ENCODE measurements at places on chromosomes 4 and X.

DNA sequence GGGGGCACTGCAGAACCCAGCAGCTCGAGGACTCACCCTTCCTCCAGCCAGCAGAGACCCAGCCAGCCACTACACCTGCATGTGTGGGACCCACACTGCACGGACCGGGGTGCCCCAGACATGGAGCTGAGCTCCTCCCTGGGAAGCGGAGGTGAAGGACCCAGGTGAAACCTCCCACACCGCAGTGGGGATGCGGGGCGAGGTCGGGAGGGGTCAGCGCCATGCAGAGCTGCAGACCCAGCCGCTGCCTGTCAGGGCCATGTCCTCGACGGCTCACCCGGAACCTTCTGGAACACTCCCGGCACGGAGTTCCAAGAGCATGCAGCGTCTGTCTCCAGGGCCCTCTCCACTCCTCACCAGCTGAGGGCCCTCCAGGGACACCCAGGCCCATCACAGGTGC is 42.6 kb downstream of the GAK start:
- DNase-seq, result no peak

- DNase-seq, result no peak
Measured at GRCh38 chrX:133413218-133413925, 1.9 kb downstream of the GPC4 start.

GRCh38 chrX:6985537-6985936 is 162.0 kb upstream of the STS start:
- DNase-seq, result no peak

DNA sequence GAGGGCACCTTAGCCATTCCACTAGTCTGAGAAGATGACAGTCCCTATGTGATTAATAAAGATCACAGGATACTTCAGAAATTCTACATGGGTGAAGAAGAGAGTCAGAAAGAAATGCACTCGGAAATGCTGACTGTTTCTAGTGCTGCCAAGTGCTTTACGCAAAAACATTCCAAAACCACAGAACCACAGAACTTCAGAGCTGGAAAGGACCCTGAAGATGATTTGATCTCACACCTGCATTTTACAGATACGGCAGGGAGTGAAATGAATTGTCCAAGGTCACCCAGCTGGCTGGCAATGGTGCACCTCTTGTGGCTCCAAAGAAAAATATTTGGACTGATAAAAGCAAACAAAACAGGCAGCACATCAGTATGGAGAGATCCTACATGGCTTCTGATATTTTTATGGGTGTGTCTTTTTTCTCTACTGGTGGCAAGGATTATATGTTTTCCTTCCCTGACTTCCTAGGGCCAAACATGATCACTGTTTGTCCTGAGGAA is 115.9 kb downstream of the MAML3 start:
- DNase-seq, result no peak

DNA sequence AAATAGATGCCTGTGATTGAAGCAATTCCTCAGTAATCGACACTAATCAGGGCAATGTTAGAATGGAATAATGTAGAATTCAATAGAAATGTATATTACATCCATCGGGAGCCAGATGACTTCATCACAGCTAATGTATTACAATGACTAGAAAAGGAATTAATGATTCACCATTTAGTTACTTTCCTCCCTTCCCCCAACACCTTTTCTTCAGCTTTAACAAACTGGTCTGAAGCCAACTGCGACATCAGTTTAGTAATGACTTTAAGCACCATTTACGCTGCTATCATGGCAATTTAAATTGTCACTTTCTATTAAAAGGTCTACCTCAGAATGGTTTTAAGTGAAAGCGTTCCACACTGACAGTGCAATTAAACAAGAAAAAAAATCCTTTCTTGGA is 45.1 kb downstream of the SUPT20HL2 start:
- no peak for DNase-seq

DNA sequence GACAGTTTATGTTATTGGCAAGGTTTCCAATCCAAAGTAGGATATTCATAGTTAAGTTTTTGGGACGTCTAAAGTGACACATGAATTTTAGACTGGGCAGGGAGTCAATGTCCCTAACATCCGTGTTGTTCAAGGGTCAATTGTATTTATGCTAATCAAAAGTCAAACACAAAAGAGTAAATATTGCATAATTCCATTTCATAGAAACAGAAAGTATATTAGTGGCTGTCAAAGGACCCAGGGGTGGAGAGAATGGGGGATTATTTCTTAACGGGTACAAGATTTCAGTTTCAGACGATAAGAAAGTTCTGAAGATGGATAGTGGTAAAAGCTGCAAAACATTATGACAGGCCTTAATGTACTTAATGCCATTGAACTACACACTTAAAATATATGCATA is 971.8 kb upstream of the AGA start:
- DNase-seq, result no peak

GRCh38 chrX:41670112-41670511 is 18.7 kb upstream of the GPR34 start:
- DNase-seq, result no peak

DNA sequence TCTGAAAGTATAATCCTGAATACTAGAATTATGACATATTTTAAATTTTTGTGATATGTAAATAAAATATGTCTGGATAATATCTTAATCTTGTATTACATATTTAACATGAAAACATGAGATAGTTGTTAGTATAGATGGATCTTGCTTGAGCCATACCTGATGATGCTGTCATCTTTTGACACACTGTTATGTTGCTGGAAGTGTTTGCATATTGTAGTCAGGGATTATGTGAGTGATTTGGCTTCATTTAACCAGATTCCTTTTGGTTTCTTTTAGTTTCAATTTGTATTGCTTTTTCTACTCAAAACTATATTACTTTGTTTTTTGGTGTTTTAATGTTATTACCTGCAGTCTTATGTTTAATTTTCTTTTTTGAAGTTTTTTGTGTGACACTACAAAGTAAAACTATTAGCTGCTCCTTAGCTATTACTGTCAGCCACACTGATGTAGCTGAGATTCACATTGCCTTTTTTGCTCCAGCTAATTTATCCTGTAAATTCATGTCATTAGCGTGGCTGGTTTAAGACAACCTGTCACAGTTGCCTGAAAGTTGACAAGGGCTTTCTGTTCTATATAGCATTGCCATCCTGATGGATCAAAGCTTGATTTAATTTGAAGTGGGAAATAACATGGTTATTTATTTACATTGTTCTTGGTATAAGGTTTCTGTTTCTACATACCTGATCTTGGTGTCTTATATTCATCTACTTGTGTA is 33.7 kb downstream of the METAP1 start:
- DNase-seq, result no peak

DNA sequence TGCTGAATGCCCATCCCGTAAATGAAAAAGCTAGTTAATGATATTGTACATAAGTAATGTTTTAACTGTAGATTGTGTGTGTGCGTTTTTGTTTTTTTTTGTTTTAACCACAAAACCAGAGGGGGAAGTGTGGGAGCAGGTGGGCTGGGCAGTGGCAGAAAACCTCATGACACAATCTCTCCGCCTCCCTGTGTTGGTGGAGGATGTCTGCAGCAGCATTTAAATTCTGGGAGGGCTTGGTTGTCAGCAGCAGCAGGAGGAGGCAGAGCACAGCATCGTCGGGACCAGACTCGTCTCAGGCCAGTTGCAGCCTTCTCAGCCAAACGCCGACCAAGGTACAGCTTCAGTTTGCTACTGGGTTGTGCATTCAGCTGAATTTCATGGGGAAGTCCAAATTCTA is at the start of gene SPP1:
Gene SPP1 (plus strand): TSS at position 249 of the 400 bp plus-strand sequence. CDS start 1,182 bp downstream, outside the sequence.
- DNase-seq, result no peak

DNA sequence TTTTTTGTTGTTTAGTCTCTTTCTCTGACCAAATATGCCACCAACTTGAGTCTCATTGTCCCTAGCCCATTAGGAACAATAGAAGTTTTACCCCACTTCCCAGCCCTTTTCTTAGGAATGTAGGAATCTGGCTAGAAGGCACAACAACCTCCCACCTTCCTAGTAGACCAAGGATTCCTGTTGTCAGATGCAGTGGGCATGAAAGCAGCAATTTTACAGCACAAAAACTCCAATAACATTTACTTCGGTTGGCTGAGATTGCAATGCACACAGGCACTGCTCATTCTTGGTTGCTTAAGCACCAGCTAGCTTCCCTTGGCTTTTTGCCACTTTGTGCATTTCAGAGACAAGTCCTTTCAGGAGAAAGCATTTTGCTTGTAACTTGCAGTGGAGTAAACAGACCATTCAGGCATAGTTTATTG is 312.8 kb downstream of the TENM3 start:
- no peak for DNase-seq

DNA sequence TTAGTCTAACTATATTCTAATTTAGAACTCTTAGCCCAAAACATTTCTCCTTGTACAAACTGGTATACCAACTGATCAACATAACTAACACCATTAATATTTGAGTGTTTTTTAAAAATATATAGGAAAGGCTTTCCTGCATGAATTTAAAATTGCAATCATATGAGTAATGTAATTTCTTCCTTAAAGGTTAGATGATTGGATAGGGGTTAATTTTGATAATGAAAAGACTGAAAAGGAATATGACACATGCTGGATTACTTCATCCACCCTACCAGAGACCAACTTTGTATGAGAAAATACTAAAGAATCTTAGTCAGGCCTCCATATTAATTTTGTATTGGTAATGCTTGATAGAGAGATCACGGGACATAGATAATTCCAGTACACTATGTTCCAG is 25.1 kb upstream of the PLS3 start:
- no peak for DNase-seq

DNA sequence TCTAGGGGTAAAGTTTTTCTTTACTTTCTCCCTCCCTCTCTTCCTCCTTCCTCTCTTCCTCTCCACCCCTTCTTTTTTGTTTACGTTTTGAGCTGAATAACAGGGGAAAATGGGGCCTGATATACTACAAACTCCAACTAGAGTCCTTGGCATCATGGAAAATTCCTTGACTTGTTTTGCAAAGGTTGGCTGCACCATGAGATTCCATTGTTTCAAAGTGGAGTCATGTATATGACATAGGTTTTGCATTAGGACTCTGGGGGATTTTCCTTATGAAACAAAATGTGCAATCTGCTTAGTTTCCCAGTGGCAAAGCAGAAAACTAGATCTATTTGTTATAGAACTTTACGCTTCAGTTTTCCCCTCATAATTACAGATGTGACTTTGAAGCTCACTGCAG is 233.5 kb upstream of the PGRMC2 start:
- DNase-seq, result no peak

GRCh38 chr4:119048446-119048845 is 87.2 kb upstream of the MYOZ2 start:
- no peak for DNase-seq

DNA sequence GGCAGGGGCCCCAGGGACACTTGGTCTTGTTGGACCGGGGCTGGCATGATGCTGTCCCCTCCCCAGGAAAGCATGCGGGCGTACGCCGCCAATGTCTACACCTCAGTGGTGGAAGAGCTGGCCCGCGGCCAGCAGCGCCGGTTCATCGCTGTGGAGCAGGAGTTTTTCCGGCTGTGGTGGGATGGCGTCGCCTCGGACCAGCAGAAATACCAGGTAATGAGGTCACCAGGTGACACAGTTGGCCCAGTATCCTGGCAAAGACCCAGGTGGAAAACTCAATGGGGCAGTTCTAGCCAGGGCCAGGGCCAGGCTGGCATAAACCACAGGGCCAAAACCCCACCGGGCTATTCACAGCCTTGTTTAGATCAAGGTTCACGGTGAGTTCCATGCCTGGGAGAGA is 1.5 kb downstream of the MAN2B2 start:
- no peak for DNase-seq

DNA sequence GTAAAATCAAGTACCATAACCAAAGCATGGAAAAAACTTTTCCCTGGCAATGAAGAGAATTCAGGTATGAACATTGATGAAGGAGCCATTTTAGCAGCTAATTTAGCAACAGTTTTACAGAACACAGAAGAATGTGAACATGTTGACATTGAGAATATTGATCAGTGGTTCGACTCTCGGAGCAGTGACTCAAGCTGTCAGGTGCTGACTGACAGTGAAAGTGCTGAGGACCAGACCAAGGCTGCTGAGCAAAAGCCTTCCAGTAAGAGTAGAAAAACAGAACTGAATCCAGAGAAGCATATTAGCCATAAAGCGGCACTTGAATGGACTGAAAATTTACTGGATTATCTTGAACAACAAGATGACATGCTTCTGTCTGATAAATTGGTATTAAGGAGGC is 2.8 kb downstream of the TIGD2 start:
- DNase-seq, result no peak

GRCh38 chr4:111404673-111405072 is 740.6 kb upstream of the FAM241A start:
- no peak for DNase-seq

- no peak for DNase-seq
Measured at GRCh38 chr4:135194477-135194876, 992.9 kb upstream of the PABPC4L start.

DNA sequence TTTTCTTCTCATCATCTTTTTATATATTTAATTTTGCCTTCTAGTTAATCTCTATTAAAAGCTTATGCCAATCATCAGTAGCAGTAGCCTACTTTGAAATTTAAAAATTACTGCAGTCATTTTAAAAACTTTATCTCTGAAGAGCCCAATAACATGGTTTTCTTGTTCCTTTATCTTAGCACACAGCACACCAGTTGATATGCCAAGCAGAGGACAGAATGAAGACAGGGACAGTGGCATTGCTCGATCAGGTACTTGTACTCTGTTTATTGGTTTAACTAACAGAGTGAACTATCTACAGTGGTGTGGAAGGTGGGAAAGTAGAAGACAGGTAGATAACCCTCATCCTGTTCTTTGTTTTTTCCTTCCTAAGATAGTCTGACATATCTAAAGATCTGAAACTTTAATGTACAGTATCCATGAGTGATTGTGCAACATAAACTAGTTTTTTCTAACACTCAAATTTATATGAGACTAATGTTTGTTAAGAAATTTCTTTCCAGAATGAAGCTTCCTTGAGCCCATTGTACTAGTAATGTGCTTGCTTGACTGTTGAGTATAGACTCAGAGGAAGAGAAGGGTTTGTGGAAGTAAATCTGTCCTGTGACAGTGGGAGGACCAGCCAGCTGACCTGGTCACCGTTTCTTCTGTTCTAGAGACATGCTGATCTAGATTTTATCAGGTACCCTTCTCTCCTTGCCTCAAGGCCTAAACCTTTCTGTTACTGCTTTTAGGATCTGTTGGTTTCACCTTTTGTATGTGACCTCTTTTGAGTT is 66.6 kb downstream of the FNIP2 start:
- DNase-seq, result no peak

GRCh38 chrX:7147413-7147977 is at the start of gene STS:
Gene STS, plus strand, starts transcription at chrX:7147712. Its CDS starts 105,488 bp downstream, at chrX:7253200.
- DNase-seq, result peak; percentile 8

DNA sequence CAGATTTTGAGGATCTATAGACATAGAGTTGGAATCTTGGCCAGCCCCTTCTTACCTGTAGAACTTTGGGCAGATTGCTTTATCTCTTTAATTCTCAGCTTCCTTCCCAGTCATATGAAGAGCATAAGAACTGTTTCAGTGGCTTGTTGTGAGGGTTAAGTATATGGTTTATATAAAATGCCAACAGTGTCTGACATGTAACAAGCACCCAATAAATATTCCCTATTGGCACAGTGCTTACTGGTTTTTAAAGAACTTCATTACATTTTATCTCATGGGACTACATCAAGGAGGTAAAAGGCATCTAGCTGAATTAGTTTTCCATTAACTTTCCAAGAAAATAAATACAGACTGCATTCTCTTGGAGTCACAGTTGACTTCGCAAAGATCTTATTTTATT is 106.7 kb upstream of the LIMCH1 start:
- no peak for DNase-seq
